ENCODE measurements at places on chromosomes 7 and 10.

- DNase-seq = no peak
Measured at GRCh38 chr10:3006093-3006492, 61.3 kb upstream of the PFKP start.

GRCh38 chr10:132654121-132654571, 116.6 kb downstream of the INPP5A start:
- no peak for DNase-seq

DNA sequence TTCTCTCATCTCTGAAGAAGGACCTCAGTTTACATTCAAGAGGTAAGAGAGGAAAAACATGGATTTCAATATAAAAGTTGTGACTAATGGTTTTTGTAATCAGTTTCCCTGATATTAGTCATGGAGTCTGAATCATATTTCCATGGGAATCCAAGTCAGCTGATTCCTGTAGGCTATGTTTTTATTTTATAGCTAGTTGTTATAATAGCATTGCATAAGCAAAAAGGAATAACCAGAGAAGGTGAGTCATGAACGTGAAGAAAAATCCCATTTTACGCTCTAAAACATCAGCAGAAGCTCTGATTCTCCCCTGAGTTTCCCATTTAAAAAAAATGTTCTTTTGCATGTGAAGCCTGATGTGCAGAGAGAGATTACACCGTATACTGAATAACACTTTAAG, 299.3 kb downstream of the SFMBT2 start:
- DNase-seq = peak; percentile 80

GRCh38 chr10:13917791-13918190, 331.0 kb downstream of the PRPF18 start:
- DNase-seq = no peak

DNA sequence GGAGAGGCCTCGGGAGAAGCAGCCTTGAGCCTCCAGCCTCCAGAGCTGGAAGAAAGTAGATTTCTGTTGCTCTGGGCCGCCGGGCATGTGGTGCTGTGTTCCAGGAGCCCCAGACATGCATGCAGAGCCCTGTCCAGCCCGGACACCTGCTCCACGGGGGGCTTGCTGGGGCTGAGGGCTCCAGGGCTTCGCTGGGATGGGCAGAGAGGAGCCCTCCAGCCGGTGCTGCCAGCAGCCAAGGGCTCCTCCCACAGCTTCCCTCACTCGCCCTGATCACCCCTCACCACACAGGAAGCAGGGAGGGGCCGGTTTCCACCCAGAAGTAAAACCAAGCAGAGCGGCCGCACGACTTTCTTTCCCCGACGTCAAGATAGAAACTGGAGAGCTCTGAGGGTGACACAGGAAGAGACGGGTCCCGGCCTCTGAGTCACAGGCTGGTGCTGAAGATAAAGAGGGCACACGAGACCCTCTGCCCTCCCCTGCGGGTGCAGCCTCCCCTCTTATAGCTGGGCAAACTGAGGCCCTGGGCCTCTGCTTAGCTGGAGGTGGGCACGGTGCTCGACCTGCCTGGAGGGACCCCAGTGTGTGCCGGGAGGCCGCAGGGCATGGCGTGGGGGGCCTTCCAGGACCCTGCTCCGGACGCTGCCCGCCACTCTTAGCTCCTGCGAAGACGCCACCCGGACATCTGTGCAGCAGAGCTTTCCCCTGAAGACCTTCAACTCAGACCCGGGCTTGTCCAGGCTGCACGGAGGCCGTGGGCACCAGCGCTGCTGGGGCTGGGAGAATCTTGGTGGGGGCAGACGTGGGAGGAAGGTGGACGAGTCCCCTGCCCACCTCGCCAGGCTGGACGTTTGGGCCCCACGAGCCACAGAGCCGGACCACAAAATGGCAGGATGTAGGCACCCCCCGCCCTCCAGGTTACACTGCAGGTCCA, 31.1 kb downstream of the ADAP1 start:
- peak; percentile 72 for DNase-seq

- no peak for DNase-seq
Measured at GRCh38 chr7:150375662-150376521, 3.2 kb upstream of the ZNF775 start.

DNA sequence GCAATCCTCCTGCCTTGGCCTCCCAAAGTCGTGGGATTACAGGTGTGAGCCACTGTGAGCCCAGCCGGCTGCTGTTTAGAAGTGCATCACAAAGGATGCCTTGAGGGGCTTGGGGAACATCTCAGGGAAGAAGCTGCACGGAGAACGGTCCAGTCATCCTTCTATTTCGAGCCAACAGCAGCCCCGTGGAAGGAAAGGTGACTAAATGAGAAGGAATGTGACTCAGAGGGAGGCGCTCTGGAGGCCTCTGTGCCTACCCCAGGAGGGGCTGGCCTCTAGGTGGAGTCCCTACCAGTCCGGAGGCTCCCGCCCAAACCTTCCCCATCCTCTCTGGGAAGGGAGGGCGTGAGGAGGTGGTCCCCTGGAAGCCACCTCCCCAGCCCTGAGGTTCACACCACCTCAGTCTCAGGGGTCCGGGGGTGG, 76.2 kb downstream of the CTBP2 start:
- DNase-seq = peak; percentile 98

GRCh38 chr7:143043391-143043790, 8.8 kb upstream of the OR6V1 start:
- peak; percentile 73 for DNase-seq

DNA sequence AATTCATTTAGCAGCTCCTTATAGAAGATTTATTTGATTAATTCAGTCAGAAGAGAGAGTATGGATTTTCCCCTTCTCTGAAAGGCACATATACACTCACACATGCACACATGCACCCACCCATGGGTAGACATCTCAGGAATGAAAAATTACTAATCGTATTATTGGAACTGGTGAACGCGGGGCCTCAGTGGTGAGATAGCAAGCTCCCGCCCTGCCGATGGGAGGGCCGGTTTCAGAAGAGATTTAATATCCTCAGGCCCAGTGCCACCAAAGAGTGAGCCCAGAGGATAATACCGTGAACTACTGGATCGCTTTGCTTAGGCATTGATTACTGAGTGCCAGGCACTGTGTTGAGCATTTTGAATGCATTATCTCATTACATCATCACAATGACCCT, 38.0 kb upstream of the EMX2 start:
- no peak for DNase-seq

- DNase-seq = no peak
Measured at GRCh38 chr10:73054286-73054685, 42.4 kb downstream of the P4HA1 start.

GRCh38 chr10:26557641-26558014, 119.5 kb downstream of the APBB1IP start:
- peak; percentile 87 for DNase-seq

- DNase-seq = peak; percentile 90
Measured at GRCh38 chr10:51074238-51075028, at the start of gene PRKG1. Gene PRKG1, plus strand, starts transcription at chr10:51074487.

DNA sequence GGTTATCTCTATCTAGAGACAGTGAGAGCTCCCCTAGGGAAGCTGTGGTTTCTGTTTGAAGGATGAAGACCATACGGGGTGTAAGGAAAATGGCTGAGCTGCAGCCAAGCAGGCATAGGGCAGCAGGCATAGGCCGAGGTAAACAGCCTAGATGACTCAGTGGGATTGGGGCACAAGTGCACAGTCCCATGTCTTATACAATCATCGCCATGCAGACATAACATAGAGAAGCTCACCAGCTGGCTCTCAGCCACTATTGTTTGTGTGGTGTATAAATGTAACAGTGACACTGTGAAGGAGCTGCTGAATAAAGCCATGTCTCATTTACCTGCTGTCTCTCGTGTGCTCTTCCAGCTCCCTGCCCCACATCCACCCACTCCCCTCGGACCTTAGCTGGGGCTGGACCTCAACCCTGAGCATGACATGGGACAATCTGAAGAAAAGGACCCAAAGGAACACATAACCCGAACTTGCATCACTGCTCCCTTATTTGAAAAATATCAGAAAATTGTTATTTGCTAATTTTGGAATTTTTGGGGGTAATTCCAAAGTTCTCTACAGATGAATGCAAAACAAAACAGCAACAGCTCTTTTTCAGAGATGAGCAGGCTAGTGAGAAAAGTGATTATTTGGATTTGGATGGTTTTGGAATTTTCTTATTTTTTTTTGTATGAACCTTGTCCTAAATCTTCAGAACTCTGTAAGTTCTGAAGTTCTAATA, 582.7 kb downstream of the REEP3 start:
- no peak for DNase-seq

GRCh38 chr10:70785190-70785589, at the start of gene TBATA:
Gene TBATA, minus strand, starts transcription at chr10:70785377. Its CDS starts 1,998 bp downstream, at chr10:70783379.
- no peak for DNase-seq

- DNase-seq = peak; percentile 24
Measured at GRCh38 chr7:143289421-143289820, 1.3 kb downstream of the CASP2 start.

DNA sequence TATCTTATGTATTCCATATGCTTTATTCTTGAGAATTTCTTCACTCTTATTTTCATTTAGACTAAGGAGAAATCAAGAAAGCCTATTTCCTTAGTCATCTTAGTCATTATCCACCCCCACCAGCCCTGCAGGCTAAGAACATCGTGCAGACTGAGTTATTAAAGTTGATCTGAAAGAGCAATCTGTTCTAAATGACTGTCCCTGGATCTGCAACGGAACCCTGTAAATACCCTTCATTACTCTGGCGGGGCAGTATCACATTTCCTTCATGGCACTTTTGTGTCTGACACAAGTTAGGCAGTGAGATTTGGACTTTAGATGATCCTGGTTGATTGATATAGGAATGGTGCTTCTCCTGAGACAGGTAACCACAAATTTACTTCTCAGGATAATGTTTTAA, 3.5 kb upstream of the MYPN start:
- peak; percentile 93 for DNase-seq

DNA sequence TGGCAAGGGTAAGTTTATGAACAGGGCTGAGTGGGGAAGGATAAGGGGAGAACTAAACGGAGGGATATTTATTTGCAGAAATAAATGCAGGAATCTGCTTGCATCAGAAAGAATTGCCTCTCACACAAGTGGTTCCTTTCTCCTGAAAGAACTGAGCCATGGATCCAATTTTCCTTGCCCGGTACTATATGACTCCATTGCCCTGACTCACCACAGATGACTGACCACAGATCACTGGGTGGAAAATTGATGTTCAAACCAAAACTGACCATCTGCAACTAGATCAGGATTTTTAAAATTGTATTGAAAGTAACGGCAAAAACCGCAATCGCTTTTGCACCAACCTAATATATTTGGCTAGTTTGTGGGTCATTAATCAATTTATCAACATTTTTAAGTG, 6.2 kb upstream of the MACC1 start:
- no peak for DNase-seq

- DNase-seq = no peak
Measured at GRCh38 chr10:69459101-69459790, 8.0 kb downstream of the TSPAN15 start.

DNA sequence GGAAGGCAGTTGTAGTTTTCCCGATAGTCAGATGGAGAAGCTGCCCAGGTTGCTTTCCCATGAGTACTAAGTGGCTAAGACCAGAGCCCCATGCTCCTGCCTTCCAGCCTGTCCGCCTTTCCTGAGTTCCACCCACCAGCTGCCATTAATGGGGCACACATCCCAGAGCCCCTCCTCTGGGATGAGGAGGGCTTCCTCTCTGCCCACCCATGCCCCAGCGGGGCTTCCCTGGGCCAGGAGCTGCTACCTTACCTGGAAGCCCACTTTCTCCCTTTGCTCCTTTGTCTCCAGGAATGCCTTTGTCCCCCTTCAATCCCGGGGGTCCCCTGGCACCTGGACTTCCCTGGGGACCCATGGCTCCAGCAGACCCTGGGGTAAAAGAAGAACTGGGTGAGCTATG, 7.8 kb downstream of the SFTPD start:
- no peak for DNase-seq

GRCh38 chr10:43091846-43092245, 15.0 kb downstream of the RET start:
- DNase-seq = no peak

DNA sequence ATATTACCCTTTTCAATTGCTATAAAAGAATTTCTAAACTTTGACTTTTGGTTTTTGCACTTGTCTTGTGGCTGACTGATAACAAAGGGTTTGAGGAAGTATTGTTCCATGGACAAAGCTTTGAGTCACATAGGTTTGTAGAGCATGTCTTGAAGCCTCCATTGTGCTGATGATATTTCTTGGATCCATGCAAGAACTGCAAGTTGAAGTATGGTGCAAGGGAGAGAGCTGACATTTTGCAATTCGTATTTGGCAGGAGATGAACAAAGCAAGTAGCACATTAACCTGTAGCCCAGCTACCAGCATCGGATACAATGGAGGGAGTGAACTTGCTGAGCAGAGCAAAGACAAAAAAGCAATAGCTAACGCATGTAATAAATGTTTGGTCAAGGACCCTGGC, 23.4 kb downstream of the MGAM2 start:
- DNase-seq = no peak

DNA sequence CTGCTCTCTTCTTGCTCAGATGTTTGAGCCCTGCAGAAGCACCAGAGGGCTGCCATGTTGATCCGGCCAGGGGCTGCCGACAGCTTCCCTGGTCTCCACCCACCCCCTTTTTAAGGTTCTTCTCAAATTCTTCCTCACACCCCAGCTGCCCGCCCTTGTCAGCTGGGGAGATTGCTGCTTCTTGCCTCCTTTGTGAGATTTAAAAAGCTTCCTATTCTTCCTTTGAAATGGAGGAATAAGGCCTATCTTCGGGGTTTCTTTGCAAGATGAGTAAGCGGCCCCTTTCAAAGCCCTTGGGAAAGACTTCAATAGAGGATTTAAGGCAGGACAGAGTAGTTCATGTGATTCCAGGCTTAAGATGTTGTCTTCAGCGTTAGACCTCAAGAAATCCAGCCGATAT, 211.9 kb upstream of the SHH start:
- DNase-seq = no peak

DNA sequence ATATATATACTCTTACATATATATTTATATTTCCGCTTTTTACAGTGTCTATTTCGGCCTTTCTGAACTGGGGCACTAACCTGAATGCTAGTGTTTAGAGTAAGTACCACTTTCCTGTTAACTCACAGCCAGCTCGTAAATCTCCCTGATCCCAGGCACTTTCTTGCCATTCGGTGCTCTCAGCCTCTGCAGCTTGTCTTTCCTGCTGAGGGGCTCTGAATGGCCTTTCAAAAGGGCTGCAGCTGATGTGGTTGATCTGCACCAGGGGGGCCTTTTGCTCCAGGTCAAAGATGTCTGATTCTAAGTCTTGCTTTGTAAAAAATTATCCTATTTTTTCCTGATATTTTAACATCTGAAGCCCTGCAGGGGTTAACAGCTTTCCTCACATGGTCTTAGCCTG, 25.5 kb upstream of the HPS1 start:
- no peak for DNase-seq

- peak; percentile 26 for DNase-seq
Measured at GRCh38 chr10:35422228-35422627, 85.9 kb downstream of the CCNY start.

GRCh38 chr10:88243836-88244730, 339.0 kb downstream of the RNLS start:
- DNase-seq = peak; percentile 58
